Ammon's horn (tissue), 1 donor: ENCODE measurements at places on chromosomes 7 and 10.

DNA sequence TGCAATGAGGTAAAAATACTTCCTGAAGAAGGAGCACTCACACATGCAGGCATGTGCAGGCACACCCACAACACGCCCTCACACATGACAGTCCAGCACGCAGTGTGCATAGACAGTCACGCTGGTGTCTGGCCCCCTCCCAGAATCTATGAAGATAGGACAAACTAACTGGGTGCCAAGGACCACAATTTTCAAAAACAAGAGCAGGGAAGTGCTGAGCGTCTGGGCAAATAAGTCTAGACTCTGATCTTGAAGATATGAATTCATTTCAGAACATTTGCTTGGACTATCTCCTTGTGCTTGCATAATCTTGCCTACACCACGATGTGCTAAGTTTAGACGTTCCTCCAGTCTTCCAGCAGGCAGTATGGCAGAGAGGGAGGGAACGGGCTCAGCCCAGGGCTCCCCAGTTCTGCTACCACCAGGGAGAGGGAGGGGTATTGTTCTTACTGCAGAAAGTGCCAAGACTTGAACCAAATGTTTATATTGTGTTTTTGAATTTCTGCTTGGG lies 276.5 kb upstream of the KLF6 start:
- DNase-seq, result no peak

DNA sequence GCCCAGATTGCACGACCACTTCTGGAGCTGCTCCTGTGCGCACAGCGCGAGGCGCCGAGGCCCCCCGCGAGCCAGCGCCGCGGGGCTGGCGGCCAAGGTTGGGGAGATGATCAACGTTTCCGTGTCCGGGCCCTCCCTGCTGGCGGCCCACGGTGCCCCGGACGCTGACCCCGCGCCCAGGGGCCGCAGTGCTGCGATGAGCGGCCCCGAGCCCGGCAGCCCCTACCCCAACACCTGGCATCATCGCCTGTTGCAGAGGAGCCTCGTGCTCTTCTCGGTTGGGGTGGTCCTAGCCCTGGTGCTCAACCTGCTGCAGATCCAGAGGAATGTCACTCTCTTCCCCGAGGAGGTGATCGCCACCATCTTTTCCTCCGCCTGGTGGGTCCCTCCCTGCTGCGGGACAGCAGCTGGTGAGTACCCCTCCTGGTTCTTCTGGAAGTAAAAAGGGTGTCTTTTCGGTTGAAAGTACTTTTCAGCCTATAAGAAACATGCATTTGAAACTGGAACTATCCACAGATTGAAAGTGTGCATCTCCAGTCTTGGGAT lies 683 bp downstream of the INSIG1 start:
- peak; percentile 28 for DNase-seq

GRCh38 chr7:116583653-116584052 lies 58.8 kb downstream of the CAV1 start:
- DNase-seq, result no peak

DNA sequence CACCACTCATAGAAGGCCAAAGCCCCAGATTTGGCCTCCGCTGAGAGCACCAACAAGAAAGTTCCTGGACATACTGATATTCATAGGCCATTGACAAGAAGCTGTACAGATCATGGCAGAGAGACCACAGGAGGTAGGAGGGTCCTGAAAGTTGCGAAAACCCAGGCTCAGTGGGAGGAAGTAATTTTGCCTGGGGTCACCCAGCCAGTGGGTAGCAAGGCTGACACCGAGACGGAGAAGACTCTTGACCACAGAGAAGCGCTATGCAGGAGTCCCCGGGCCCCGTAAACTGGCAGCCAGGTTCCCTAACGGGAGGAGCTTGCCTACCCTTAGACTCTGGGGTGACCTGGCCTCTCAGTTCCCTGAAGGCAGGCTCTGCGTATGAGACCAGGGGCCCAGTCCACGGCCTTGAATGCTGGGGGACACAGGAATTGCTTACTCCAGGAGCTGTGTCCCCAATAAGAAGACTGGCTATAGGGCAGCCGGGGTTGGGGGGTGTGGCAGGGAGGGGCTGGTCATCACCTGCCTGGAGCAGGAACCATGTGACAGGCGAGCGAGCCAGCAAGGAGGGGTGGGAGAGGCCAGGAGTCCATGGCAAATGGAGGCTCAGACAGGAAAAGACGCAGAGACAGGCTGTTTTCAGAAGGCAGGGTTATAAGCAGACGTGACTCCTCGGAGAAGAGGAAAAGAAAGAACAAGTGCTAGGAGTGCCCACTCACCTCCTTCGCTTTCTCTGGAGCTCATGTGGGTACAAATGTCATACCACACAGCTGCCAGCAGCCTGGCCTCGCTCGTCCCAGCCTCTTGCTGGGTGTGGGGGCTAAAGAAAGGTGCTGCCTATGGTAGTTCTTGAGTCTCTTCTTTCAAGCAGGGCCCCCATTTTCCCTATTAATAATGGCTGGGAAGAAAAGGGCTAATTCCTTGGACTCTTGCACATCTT lies 24.6 kb upstream of the NPFFR1 start:
- DNase-seq, result no peak

GRCh38 chr7:92517631-92518030 lies 10.7 kb downstream of the PEX1 start:
- DNase-seq, result no peak

- no peak for DNase-seq
These were observed 44.4 kb upstream of the DGKI start for GRCh38 chr7:137891016-137891655.

- DNase-seq, result no peak
These were observed 105.0 kb upstream of the HDAC9 start for GRCh38 chr7:18390535-18390907.

- DNase-seq, result no peak
These were observed 16.9 kb downstream of the SMURF1 start for GRCh38 chr7:99126921-99127553.

GRCh38 chr7:69619635-69620034 lies 21.4 kb downstream of the AUTS2 start:
- no peak for DNase-seq

DNA sequence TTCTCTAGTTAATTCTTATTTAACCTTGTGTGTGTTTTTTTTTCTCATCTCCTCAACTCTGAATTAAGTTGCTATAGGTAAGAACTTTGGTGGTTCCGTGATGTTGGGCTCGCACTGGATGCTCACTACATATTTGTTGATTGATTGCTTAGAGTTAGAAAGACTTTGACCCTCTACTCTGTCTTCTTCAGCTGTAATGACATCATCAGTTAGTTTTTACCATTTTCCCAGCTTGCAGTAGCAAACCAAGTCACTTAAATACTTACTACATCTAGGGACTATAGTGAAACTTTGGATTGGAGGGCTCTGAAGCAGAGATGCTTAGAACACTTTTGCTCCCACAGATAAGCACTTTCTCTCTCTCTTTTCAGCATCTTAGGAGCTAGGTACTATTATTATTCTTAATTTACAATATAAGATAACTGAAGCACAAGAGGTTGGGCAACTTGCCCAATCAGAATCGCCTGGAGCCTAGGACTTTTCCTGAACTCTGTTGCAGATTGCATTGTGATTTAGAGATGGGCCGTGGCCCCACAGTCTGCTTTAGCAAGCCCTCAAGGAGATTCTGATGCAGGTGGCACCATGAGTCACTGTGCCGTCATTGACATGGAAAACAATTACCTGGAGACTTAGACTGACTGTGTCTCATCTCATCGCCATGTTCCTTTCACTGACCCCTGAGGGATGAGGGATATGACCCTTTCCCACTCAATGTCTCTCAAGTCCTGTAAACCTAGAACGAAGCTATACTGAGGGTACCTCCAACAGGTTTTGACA lies 471.9 kb upstream of the PODXL start:
- DNase-seq, result no peak

DNA sequence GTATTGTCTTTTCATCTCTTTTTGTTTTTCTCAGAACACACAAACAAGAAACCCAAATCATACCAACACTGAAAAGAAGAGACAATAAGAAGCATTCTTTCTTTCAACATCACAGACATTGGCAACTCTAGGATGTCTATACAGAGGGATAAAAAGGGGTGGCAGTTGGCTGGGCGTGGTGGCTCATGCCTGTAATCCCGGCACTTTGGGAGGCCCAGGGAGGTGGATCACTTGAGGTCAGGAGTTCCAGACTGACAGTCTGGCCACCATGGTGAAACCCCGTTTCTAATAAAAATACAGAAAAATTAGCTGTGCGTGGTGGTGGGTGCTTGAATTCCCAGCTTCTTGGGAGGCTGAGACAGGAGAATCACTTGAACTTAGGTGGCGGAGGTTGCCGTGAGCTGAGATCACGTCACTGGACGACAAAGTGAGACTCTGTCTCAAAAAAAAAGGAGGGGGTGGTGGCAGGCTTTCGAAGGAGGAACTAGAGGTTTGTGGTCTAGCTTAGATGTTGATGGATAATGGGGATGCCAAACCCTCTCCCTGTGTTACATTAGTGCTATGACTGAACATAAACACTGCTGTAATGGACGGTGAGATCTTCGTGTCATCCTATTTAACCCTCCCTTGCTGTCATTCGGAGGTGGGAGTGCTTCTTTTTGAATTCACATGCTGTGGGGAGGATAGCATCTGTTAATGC lies 9.4 kb downstream of the CNNM2 start:
- DNase-seq, result no peak

DNA sequence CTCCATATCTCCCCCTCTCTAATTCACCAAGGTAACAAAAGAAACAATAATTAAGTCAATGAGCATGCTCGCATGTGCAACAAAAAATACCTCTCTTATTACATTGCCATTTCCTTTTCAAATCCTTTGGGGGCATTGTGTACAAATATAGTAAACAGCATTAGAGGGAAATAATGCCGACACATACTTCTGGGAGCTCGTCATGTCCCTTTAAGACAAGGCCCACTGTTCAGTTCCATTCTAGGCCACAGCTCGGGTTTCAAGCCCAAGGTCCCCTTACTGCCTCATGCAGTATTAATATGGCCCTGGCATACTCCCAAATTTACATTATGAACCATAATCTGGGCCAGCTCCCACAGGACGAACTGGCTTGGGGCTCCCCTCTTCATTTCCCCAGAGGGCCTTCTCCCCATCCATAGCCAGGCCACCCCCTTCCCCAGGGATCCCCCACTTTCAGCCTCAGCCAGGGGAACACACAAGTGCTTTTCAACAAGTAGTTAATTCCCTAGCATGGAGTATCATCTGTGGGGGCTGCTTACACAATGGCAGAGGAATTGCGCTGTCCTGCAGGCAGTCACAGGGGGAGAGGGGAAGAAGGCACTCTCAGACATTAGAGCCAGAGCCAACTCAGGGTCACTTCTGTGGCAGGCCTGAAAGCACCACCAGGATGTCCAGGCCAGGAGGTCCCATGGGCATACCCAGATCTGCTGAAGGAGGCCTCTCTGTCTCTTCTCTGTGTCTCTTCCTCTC lies 110.6 kb downstream of the KCNMA1 start:
- no peak for DNase-seq

DNA sequence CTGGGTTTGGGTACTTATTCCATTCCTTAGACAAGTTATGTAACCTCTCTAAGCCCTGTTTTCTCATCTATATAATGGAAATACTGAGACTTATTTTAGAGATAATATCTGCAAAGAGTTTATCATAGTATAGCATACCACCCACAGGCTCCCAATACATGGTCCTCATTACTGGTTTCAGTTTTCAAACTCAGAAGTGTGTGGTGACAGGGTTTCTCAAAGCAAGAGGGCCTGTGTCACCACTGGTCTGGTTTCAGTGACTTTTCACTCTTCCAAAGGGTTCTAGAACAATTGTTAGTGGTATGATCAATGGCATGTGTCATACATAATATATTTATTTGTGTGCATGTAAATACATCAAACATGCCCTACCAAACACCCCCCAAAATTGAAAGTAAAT lies 89.2 kb upstream of the BMPER start:
- no peak for DNase-seq

GRCh38 chr7:1176891-1177373 lies 16.9 kb upstream of the ZFAND2A start:
- DNase-seq, result no peak

DNA sequence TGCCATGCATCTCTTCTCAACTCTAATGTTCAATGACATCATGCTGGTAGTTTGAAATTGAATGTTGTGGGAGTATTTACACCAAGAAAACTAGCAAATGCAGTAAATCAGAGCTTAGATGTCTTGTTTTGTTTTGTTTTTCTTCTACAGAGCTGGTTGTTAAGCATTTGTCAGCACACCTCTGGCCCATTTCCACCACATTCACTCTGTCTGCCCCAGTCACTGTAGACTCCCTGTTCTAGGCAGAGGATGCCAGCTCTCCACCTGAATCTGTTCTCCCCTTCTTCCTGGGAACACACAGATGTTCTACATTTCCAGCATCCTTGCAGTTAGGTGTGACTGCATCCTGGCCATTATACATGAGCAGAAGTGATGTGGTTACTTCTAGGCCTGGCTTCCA lies 4.1 kb upstream of the ARHGAP22 start:
- no peak for DNase-seq

- DNase-seq, result no peak
These were observed 154.9 kb upstream of the TNRC18 start for GRCh38 chr7:5578495-5578894.

- no peak for DNase-seq
These were observed 464.6 kb downstream of the POM121L12 start for GRCh38 chr7:53500076-53500475.

DNA sequence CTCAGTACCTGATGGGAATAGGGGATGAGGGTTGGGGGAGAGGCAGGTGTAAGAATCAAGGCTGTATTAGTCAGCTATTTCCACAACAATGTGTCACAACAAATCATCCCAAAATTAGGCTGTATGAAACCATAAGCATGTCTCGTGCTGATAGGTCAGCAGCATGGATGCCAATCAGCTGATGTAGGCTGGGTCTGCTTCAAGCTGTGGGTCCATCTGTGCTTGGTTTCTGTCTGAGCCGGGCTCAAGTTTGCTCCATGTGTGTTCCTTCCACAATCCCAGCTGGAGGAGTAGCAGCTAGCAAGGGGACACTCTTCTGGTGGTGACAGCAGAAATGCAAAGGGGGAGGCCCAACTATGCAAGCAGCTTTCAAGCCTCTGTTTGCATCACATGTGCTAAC lies 97.9 kb upstream of the ZNF746 start:
- DNase-seq, result peak; percentile 14

DNA sequence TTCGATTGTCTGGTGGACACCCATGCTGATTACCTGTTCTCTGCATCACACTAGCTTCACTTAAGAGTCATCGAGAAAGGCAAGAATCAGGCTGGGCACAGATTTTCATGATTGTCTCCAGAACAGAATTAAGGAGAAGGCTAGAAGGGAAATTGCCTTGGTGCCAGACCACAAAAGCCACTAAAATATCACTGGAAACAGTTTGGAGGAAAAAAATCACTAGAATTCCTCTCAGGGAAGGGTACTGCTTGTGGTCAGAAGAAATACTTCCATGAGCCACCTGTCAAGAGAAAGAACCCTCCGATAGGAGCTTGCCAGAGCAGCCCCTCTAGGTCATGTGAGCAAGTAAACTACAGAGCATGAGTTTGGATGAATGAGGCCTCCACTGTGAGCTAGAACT lies 269.3 kb upstream of the TEX47 start:
- no peak for DNase-seq

GRCh38 chr10:56135828-56136227 lies 225.2 kb downstream of the ZWINT start:
- DNase-seq, result no peak

DNA sequence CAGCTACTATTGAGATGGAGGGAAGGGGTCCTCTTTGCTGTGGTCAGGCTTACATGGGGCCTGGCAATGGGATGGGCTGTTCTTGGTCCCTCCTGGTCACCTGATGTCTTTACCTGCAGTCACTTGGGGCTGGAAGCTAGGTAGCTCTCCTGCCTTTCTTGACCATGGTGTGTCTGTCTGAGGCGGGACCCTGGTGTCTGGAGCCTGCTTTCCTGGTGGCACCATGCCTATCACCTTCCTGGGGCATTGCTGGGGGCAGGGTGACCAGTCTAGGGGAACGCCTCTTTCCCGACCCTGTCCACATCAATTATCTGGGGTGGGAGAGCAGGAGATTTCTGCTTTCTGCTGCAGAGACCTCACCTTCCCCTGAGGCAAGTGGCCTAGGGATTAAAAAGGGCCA lies 55.6 kb downstream of the ARHGAP22 start:
- DNase-seq, result no peak
